ENCODE measurements at places on chromosomes 13 and 19. TPM values are rescaled to one million over a fixed set of nuclear protein-coding genes. Genes with fewer than 3 reads are reported as not detected.

Gene TUBA3C
- not detected for polyA plus RNA-seq

Gene RAD23A
- 81.0 TPM for polyA plus RNA-seq

Gene IGFL3
- not detected for polyA plus RNA-seq

Gene CEACAM8
- polyA plus RNA-seq: 0.08 TPM

Gene JSRP1
- 0.68 TPM for polyA plus RNA-seq

Gene HPN
- polyA plus RNA-seq: 118 TPM

Gene STOML3
- not detected for polyA plus RNA-seq

Gene DCLK1
- polyA plus RNA-seq: 6.0 TPM

Gene PALM3
- polyA plus RNA-seq: 22.7 TPM

Gene SBK3
- not detected for polyA plus RNA-seq

Gene FOXA3
- polyA plus RNA-seq: 0.21 TPM

Gene FUT2
- polyA plus RNA-seq: 5.8 TPM

Gene N4BP2L1
- 15.6 TPM for polyA plus RNA-seq

GRCh38 chr19:16928916-16929315, 40.1 kb downstream of the F2RL3 start:
- DNase-seq: no peak

DNA sequence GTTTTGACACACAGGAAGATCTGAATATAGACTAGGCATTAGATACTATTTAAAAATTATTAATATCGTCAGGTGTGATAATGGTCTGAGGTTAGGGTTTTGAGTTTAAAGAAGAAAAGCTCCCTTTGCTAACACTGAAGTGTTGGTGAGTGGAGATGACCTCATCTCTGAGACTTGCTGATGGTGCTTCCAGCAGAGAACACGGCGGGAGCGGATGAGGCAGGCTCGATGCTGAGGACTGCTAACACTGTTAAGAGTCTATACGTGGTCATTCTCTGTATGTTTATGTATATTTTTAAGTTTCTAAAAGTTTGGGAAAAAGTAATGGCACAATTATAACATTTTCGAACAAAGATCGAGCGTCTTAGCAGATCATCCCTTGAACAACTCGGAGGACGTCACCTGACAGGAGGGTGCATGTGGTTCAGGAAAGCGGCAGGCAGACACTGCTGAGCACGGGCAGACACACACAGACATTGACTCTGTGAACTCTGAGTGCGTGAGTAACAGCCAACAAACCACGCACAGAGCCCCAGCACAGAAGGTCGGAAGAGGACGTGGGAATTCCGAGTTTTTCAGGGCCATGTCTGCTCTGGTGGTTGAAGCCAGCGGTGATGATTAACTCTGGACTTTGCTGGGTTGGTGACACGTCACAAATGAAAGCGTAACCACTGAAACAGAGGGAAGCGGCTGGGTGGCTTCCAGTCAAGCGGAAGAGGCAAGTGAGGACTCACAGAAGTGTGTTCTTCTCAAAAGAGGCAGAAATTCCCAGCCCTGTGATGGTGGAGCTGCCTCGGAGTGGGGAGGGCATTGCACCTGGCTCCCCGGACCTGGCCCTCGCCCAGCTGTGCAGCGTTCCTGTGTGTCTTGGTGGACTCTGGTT, 91.9 kb upstream of the TEX29 start:
- DNase-seq: no peak

DNA sequence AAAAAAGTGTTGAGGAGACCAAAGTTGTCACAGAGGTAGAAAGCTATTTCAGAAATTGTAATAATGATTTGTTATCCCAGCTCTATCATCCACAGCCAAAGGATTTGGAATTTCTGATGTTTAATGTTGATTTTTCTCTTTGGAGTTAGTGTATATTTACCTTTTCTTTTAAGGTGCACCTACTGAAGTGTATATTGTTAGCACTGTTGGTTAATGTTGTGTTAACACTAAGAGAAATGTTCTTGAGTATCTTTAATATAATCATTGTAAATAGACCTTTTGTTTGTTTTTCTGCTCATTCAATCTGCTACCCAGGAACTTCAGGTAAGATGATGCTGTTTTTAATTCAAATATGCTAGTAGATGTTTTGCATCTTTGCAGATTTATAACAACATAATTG, 57.5 kb downstream of the ZAR1L start:
- DNase-seq: no peak

- no peak for DNase-seq
Observed at GRCh38 chr13:93225610-93226009, 997 bp upstream of the GPC6 start.

DNA sequence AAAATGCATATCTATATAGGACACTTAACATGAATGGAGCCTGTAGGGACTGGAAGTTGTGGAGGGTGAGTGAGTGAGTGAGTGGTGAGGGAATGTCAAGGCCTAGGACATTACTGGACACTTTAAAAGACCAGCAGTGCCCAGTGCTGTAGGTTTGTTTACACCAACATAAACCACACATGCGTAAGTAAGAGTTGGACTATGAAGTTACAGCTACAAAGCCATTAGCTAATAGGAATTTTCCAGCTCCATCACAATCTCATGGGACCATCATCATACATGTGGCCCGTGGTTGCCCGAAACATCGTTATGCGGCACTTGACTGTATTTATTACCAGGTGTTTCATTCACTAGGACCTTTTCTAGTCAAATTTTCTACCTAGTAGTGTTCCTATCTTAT, 49.2 kb downstream of the LATS2 start:
- DNase-seq: no peak

DNA sequence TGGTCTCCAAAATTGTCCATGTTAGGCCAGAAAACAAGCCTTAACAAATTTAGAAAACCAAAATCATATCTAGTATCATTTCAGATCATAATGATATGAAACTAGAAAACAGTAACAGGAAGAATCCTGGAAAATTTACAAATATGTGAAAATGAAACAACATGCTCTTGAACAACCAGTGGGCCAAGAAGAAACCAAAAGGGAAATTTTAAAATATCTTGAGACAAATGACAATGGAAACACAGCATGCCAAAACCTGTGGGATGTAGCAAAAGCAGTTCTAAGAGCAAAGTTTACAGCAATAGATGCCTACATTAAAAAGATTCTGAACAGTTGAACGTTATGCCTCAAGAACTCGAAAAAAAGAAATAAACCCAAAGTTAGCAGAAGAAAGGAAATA, 32.6 kb downstream of the VWA8 start:
- no peak for DNase-seq

- DNase-seq: no peak
Observed at GRCh38 chr19:23802290-23802689, 43.6 kb upstream of the ZNF681 start.

- DNase-seq: no peak
Observed at GRCh38 chr13:38382946-38383345, 33.3 kb downstream of the UFM1 start.

- no peak for DNase-seq
Observed at GRCh38 chr19:11017275-11018035, 56.6 kb downstream of the SMARCA4 start.

GRCh38 chr13:45364876-45365557, 24.0 kb upstream of the TPT1 start:
- peak; percentile 40 for DNase-seq

DNA sequence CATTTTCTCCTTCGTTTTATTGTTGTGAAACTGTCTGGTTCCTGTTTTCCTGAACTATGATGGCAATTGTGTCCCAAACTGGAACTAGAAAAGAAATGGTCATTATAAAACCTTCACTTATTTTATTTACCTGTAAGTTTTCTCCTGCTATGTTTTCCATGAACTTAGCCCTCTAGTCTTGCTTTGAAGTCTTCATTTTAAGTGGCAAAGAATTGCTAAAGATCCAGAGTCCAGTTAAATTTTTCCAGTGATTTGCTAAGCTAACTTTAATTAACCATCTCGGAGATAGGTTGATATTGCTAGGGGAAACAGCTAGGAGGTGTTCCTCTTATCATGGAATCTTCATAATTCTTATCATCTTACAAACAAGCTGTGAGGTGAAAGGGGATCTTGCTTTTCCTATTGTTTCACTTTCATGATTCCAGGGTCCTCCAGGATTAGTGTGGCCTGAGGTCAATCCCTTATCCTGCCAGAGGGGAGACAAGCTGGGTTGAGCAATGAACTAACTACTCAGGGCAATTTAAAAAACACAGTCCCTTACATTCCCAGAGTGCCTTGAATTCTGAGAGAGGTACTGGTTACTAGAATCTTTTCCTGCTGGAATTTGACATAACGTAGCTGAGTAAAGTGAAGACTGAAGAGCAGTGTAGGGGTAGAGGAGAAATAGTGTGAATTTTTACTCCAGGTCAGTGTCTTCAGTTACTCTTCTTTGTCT, 112.5 kb downstream of the ESD start:
- no peak for DNase-seq

DNA sequence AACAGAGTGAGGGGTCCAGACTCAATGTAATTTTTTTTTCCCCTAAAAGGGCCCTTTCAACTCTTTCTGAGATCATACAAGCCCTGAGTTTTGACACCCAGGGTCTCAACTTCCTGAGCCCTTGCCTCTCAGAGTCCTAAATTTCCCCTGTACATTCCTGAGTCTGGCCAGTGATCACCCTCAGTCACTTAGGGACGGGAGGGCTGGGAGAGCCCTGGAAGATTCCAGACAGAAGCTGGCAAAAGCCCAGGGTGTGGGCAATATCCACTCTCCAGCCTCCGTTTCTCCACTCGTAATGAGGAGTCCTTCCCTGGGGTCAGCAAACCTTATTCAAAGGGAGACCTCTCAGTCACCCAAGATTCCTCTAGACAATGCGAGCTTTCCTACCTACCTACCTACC, 1.6 kb downstream of the PPP1R13L start:
- DNase-seq: no peak

DNA sequence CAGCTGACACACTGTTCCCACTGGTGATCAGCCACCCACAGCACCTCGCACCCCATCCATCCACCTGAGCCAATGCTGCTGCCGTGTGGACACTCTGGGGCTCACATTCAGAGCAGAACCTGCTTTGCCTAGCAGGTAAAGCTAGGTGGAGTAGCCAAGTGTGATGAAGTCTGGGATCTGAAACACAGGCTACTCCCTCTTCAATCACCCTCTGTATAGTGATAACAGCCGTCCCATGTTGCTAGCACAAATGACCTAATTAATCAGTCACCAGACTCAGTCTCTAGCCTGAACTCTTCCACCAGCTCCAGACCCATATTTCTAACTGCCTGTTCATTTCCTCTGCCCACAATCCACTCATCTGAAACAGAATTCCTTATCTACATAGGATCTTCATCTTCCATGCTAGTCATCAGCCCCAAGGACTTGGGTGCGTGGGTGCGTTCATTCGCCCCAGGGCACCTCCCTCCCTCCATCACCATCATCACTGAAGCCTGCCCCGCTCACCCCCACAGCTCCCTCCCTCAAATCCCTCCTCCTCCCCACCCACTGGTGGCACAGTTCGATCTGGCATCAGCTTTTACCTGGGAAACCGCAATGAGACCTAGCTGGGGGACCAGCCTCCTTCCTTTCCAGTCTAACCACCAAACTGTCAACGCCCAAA, 19.8 kb downstream of the STK24 start:
- no peak for DNase-seq

- DNase-seq: peak; percentile 95
Observed at GRCh38 chr13:80341101-80341755, at the start of gene SPRY2. TSS of gene SPRY2 (minus strand) at chr13:80341126. CDS start at chr13:80337705, 3,421 bp downstream.

DNA sequence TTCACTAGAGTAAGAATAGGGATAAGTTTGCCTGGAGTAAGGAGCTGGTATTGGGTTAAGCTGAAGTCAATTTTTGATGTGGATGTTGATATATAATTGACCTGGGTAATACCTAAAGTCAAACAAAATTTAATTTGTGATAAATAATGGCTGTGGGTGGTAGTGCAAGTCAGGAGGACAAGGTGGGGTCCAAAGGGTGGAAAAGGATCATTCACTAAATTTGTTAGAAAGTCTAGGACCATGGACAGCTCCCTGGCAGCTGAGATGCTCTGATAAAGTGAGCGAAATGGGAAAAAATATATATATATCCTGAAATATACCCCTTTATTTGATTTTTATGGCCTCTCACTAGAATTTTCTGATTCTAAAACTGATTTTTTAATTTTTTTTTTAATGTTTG, 463.5 kb downstream of the GPC6 start:
- peak; percentile 38 for DNase-seq

DNA sequence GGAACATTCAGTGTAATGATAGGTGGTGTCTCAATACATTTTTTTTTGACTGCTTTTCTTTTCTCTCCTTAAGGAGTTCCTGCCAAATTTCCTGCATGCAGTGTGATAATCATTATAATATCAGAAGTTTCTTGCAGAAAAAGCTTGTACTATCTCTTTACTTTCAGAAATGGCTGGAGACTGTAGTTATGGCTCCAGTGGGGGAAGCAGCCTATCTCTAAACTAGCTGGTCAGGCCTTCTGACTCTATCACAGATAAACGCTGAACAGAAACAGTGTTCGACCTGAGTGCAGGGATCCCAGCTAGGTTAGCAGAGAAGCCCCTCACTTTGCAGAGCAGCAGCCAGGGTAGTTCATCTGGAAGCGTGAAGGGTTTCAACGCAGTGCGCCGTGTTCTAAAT, 1.9 kb downstream of the CCNE1 start:
- no peak for DNase-seq

- no peak for DNase-seq
Observed at GRCh38 chr19:57271280-57271679, 9.0 kb upstream of the ZNF460 start.

GRCh38 chr13:91594061-91594460, 195.6 kb downstream of the GPC5 start:
- no peak for DNase-seq

DNA sequence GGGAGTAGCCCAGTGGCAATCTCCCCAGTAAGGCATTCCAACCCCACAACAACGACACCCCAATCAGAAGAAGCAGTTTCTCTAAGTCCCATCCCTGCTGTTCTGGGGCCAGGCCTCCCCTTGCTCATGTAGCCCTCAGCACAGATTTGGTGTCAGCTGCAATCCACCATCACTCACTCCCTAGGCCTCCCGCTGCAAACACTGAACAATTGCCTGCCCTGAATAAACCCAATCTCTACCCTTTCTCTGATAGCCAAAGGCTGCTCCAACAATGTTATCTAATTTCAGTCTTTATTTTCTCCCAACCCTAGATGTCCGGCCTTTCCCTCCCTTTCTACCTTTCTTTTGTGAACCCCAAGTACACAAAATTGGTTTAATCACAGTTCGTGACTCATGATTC, 5.6 kb upstream of the SOX21 start:
- DNase-seq: no peak

- peak; percentile 52 for DNase-seq
Observed at GRCh38 chr19:13149628-13150186, 468 bp downstream of the STX10 start.

GRCh38 chr13:113117335-113117872, 5.2 kb upstream of the F10 start:
- DNase-seq: no peak

- no peak for DNase-seq
Observed at GRCh38 chr13:32150794-32151193, 119.2 kb downstream of the FRY start.

GRCh38 chr19:2282062-2282861, at the start of gene PEAK3:
TSS of gene PEAK3 (minus strand) at chr19:2282175. CDS start at chr19:2280931, 1,244 bp downstream.
- no peak for DNase-seq

DNA sequence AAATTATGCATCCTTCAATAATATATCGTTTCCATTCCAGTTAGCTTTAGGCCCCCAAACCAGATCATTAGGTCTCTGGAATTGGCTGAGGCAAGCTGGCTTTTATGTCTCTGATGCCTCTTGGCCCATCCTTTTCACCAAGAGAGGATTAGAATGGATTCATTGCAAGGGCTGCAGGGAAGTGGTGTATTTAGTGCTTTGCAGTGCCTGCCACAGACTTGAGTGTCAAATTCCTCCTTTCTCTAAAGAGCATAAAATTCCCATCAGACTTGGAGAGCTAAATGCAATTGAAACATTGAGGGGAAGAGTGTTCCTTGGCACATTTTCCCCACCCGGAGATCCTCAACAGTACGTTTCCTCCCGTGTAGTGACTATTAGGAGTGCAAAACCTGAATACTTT, 302.6 kb downstream of the ATP8A2 start:
- no peak for DNase-seq

All from renal pelvis (tissue), 12 donors.